Activated CD4-positive, alpha-beta T cell treated with anti-CD3 and anti-CD28 coated beads, Interleukin-2, amount 10 ng/mL, durations not matched to agents 24 days and 14 days (primary cell): ENCODE measurements at places on chromosomes 7 and 10. TPM values are rescaled to one million over a fixed set of nuclear protein-coding genes. Genes with fewer than 3 reads are reported as not detected.

SKIDA1 gene
- 0.02 and 0.16 TPM in 2 replicates for total RNA-seq

FASTK gene
- total RNA-seq, result 90.8 and 92.3 TPM in 2 replicates

TUBB8 gene
- total RNA-seq, result not detected in 2 replicates

SPDYE9 gene
- total RNA-seq, result not detected in 2 replicates

MLLT10 gene
- total RNA-seq, result 40.2 and 42.0 TPM in 2 replicates

SFTPD gene
- not detected in 2 replicates for total RNA-seq

NYAP1 gene
- total RNA-seq, result 0.17 and 0.49 TPM in 2 replicates

GPRIN2 gene
- total RNA-seq, result not detected in 2 replicates

SGCE gene
- 0.38 TPM in 1 of 2 replicates, not detected in the other for total RNA-seq
